Psoas muscle (tissue), 8 donors: ENCODE measurements at places on chromosomes 1 and 21. TPM values are rescaled to one million over a fixed set of nuclear protein-coding genes. Genes with fewer than 3 reads are reported as not detected.

BCAN gene
- polyA plus RNA-seq = 0.08 TPM

RAB7B gene
- 0.36 TPM for polyA plus RNA-seq

PAPPA2 gene
- 0.05 TPM for polyA plus RNA-seq

FAM76A gene
- 6.7 TPM for polyA plus RNA-seq

LRRN2 gene
- polyA plus RNA-seq = 0.94 TPM

LCE1B gene
- polyA plus RNA-seq = not detected

HCN3 gene
- polyA plus RNA-seq = 0.38 TPM

MAP7D1 gene
- 165 TPM for polyA plus RNA-seq

TMEM240 gene
- polyA plus RNA-seq = 1.8 TPM

LRRC7 gene
- polyA plus RNA-seq = 0.43 TPM

GRHL3 gene
- not detected for polyA plus RNA-seq

RPAP2 gene
- 20.6 TPM for polyA plus RNA-seq

JAK1 gene
- 34.0 TPM for polyA plus RNA-seq

LCE2C gene
- not detected for polyA plus RNA-seq

PERM1 gene
- polyA plus RNA-seq = 58.5 TPM

PDE4DIP gene
- polyA plus RNA-seq = 1,043 TPM

BRINP3 gene
- not detected for polyA plus RNA-seq

HSD11B1 gene
- 1.2 TPM for polyA plus RNA-seq

OR2L8 gene
- polyA plus RNA-seq = not detected

PLA2G4A gene
- polyA plus RNA-seq = 0.39 TPM
